Stimulated activated CD8-positive, alpha-beta memory T cell treated with anti-CD3 and anti-CD28 coated beads, Interleukin-2, amount 100 ng/mL, for 48 hours (primary cell): ENCODE measurements at places on chromosomes 3 and 15.

DNA sequence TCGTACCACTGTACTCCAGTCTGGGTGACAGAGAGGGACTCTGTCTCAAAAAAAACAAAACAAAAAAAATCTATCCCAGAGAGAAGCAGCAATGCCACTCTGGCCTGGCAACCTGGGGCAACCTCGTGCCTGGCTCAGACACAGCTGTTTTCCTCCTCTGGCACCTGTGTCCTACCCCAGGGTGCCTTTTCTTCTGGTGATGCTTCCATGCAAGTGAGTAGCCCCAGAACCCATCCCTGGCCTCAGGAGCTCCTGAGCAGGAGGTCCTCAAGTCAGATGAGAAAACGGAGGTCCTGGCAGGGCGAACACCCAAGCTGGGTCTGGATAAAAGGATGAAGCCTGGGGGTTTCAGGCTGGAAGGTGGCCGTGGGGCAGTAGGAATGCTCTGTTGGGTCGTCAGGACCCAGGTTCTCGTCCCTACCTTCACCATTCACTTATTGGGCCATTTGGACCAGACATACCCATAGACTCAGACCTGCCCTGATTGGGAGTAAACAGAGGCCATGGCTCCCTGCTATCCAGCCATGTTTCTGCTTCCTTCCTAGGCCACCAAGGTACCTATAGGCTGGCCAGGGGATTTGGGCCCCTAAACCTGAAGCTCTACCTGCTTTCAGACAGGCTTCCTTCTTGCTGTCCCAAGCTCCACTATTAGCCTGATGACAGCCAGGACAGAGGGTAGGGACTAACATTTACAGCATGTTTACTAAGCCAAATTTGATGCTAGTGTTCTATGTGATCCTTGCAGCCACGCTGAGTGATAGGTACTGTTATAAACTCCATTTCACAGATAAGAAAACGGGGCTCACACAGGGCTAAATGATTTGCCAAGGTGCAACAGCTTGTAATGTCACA lies 102.2 kb downstream of the DAPK2 start:
- no peak for DNase-seq

DNA sequence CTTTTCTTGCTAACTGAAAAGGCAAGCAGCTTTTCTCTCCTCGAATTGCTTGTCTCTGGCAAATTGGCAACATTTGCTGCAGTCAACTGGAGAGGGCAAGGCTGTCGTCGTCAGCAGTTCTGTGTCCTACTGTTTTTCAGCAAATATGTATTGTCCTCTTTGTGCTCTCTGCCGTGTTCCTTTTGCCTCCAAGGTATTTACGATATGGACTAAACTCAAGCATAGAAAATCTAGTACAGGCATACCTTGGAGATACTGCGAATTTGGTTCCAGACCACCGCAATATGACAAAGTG lies 558 bp upstream of the SLC30A4 start:
- DNase-seq, result no peak

DNA sequence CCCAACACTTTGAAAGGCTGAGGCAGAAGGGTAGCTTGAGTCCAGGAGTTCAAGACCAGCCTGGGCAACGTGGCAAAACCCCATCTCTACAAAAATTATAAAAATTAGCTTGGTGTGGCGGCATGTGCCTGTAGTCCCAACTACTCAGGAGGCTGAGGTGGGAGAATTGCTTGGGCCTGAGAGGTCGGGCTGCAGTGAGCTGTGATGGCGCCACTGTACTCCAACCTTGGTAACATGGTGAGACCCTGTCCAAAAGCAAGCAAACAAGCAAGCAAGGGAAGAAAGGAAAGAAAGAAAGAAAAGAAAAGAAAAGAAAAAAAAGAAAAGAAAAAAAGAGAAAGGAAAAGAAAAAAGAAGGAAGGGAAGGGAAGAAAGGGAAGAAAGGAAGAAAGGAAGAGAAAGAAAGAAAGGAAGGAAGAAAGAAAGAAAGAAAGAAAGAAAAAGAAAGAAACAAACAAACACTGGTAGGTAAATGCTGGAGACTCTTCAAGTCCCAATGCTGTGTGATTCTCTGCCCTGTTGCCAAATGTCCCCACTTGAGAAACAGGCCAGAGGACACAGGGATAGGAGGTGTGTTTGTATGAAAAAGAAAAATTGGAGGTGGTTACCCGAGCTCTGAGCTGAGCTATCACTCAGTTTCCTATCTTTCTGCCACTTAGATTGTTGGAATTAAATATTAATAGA lies 121.1 kb downstream of the RAB11A start:
- no peak for DNase-seq

- no peak for DNase-seq
Measured at GRCh38 chr3:152388631-152389030, 119.9 kb downstream of the MBNL1 start.

GRCh38 chr15:66931768-66932633 lies 133.4 kb upstream of the SMAD3 start:
- no peak for DNase-seq

DNA sequence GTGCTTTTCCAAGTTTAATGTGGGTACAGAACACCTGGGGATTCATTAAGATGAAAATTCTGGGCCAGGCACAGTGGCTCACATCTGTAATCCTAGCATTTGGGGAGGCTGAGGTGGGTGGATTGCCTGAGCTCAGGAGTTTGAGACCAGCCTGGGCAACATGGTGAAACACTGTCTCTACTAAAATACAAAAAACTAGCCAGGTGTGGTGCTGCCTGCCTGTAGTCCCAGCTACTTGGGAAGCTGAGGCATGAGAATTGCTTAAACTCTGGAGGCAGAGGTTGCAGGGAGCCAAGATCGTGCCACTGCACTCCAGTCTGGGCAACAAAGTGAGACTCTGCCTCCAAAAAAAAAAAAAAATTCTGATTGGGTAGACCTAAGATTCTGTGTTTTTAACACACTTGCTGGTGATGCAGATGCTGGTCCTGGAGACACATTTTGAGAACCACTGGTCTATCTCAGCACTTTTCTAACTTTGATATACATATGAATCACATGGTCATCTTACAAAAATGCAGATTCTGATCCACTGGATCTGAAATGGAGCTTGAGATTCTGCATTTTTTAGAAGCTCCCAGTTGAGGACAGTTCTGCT lies 223.8 kb upstream of the SATB1 start:
- no peak for DNase-seq

GRCh38 chr3:48343432-48343831 lies 10.0 kb upstream of the SPINK8 start:
- DNase-seq, result no peak

GRCh38 chr3:14988988-14989394 lies 41.6 kb downstream of the NR2C2 start:
- peak; percentile 8 for DNase-seq

DNA sequence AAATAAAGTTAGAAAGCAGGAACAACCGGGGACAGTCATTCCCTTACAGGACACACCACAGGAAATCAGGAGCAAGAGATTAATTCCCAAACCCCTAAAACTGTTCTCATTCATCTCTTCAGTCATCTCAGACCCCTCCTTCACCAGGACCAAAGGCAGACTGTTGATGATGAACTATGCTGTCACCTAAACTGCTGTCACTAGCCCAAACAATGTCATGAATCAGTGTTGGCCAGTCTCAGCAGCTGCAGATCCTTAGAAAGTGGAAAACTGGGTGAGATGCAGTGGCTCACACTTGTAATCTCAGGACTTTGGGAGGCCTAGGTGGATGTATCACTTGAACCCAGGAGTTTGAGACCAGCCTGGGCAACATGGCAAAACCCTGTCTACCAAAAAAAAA lies 909.6 kb downstream of the ROBO1 start:
- DNase-seq, result no peak

DNA sequence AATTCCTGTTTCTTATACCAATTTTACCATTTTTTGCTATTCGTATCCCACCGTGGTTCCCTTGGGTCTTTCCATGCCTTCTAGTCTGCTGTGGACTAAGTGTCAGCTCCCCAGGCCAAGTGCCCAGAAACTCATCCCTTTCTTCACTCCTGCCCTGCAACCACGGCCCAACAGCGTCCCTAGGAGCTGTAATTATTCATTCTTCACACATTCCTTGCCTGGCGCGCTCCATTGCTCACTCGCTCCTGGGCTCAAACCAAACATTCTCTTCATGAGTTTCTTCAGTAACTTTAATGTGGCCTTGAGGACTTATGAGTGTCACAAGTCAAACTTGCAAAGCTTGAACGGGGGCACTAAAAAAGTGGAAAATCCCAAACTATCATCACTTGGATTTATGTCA lies 15.7 kb downstream of the GABRB3 start:
- DNase-seq, result no peak

GRCh38 chr3:170643831-170644230 lies 58.0 kb upstream of the SLC7A14 start:
- no peak for DNase-seq

DNA sequence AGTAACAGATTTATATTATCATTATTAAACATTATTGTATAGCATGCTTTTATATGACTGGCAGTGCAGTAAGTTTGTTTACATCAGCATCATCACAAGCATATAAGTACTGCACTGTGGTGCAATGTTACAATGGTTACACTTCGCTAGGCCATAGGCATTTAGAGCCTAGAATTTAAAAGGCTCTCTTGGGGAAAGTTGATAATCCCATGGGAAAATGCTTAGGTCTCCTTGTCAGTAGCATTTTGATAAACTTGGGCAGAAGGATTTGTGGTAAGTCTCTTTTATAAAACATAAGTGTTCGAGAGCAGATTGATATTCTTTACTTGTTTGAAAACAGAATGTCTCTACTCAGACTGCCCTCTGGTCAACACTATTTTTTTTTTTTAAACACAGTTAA lies 7.5 kb downstream of the DTWD1 start:
- DNase-seq, result no peak

GRCh38 chr15:69719527-69720240 lies 267.1 kb downstream of the RPLP1 start:
- peak; percentile 39 for DNase-seq

GRCh38 chr3:185825006-185825638 lies at the start of gene IGF2BP2:
Gene IGF2BP2, minus strand, starts transcription at chr3:185825042. Its CDS starts 82 bp downstream, at chr3:185824960.
- peak; percentile 34 for DNase-seq

- no peak for DNase-seq
Measured at GRCh38 chr3:38455639-38456430, 2.1 kb downstream of the ACVR2B start.

- no peak for DNase-seq
Measured at GRCh38 chr3:49638445-49638844, 35.7 kb upstream of the APEH start.

DNA sequence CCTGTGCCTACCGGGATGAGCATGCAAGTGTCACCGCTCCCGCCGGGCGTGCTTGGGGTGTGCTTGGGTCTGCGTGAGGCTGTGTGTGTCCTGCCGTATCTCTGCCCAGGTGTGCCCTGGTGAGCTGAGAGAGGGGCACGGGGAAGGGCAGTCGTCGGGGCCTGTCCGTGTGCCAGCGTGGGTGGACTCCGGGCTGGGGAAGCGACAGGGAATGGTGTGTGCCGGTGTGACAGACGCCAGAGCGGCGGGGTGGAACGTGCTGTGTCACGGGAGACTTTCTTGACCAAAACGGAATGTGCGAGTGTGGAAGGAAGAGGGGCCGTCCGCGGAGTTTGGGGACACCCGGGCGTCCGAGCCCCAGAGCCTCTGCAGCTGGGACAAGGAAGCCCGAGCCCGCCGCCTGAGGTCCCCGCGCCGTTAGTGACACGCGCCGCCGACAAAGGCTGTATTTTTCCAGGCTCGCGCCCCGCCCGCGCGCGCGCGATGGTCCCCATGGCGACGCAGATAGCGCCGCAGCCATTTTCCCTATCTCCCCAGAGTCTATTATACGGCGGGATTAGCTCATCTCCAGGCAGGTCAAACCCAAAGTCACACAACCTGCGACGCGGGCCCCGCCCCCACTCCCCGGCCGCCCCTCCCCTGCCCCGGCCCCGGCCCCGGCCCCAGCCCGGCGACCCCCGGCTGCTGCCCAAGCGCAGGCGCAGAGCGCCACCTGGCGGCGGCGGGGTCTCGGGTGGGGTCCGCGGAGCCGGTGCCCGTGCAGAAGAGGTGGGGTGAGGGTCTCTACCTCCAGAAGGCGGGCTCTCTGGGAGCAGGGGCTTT lies 4.5 kb upstream of the GATA2 start:
- peak; percentile 67 for DNase-seq

- no peak for DNase-seq
Measured at GRCh38 chr3:192608726-192609600, 118.4 kb downstream of the FGF12 start.

GRCh38 chr15:63447017-63447676 lies 57.2 kb upstream of the USP3 start:
- DNase-seq, result no peak

- no peak for DNase-seq
Measured at GRCh38 chr3:159865041-159865579, 123.5 kb upstream of the IL12A start.

DNA sequence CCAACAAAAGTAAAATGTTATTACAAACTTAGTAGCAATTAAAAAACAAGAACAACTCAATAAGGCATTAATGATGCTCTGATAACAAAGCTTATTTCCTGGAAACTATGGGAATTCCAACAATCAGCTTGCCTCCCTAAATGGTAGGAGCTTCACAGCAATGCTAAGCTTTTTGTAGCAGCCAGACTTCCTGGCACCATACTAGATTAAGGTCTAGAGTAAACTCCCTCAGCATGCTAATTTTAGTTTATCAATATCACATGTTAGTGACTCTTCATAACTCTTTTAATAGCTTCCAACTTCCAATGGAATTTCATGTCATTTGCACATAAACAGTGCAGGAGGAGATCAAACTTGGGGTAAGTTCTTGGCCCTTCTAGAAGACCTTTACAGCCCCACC lies 782.0 kb downstream of the MCTP2 start:
- no peak for DNase-seq

GRCh38 chr15:47796830-47797229 lies 79.5 kb downstream of the SEMA6D start:
- DNase-seq, result no peak

DNA sequence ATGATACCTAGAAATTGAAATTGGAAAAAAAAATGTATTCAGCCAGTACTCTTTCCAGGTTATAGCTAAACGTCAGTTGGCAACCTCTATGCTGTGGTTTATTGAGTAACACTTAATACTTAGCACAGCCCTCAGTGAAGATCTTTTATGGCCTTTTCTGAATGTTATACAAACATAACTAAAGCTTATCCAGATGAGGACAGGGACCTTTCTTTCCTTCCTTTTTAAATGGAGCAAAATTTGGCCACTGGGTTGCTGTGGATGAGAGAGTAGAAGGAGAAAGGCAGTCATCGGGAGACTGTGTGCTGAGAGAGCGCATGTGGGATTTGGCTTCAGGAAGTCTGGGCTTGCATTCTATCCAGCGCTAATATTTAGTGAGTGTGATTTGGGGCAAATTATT lies 36.1 kb downstream of the IGF1R start:
- no peak for DNase-seq

GRCh38 chr3:156448300-156448699 lies 106.6 kb downstream of the SSR3 start:
- no peak for DNase-seq

DNA sequence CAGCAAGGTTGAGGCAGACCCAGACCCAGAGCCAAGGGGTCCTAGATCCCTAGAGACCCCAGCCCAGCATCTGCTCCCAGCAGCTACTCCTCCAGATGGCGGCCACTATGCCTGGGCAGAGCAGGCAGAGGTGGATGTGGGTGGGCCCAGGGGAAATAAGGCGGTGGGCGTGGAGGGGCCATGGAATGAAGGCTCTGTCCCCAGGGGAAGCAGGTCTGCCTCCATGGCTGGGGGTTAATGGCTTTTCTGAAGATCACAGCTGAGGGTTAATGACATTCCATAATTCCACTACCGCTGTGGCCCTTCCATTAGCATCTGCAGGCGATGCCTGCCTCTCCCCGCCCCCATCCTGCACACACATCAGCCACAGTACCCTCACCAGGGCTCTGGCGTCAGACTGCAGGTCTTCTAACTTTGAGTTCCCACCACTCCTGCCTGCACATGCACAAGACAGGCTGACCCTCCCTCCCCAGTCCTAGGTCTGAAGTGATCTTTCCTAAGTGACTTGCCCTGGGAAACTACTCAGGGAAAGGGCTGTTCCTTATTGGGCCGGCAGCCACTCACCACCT lies 41.2 kb downstream of the CCDC33 start:
- no peak for DNase-seq
